NCI-H1092 (cell line): ENCODE measurements at places on chromosomes 6 and 20.

- DNase-seq: no peak
Observed at GRCh38 chr6:157460182-157460999, 79.4 kb downstream of the ZDHHC14 start.

- DNase-seq: no peak
Observed at GRCh38 chr20:58544286-58544685, 29.1 kb upstream of the APCDD1L start.

DNA sequence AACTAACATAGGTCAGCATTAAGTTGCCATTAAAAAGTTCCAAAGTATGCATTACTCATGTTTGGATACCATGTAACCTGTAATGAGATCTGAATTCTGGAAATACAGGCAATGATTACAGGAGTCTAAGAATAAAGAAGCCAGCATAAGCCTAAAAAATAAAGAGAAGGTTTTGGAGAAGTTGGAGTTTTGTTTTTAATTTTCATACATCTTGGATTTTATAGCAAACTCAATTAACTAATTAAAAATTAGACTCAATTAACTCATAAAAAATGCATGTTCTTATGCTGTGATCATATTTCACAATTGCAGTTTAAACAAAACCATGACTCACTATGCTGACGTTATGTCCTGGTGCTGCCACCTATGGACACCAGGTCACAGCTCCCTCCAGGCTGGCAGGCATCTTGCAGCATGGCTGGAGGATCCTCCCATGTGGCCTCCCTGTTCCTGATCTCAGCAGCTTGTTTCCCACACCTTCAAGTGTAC lies 648.8 kb upstream of the AGPAT4 start:
- peak; percentile 59 for DNase-seq

GRCh38 chr6:118860880-118861279 lies 33.1 kb upstream of the ASF1A start:
- DNase-seq: no peak

- no peak for DNase-seq
Observed at GRCh38 chr20:4546786-4547185, 174.9 kb upstream of the PRND start.

DNA sequence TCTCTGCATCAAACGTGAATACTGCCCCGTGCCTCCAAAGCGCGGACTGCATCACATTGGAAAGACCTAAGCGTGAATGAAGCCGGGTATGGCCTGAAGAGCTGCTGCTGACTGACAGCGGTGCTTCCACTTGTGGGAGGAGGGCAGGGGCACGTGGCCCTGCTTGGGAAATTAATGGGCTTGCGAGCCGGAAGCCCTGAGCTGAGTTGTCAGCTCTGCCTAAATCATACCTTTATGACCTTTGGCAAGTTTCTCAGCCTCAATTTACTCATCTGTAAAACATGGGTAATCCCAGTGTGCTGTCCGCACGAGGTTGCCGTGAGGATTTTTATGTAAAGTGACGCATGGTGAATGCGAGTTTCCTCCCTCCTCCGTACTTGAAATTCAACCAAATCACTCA lies 67.0 kb upstream of the FOXQ1 start:
- DNase-seq: no peak
